ENCODE measurements at places on chromosomes 4 and X. TPM values are rescaled to one million over a fixed set of nuclear protein-coding genes. Genes with fewer than 3 reads are reported as not detected.

DNA sequence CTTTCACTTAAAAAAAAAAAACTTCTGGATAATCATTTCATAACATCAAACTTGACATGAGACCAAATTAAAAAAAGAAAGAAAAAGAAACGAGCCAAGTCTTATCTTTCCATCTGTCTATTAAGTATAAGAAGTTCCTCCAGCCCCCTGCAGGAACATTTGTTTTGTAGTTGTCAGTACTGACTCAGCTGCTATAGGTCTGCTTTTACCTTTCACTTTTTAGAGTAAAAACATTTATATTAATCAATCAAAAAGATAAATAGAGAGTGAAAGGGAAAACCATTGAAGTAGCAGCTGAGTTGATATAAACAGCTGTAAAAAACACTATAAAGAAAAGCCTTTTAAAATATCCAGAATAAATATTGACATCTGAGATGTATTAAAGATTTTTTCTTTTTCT is 46.1 kb downstream of the CCDC158 start:
- no peak for DNase-seq

GRCh38 chr4:134018846-134019245 is 182.7 kb downstream of the PABPC4L start:
- no peak for DNase-seq

Gene DIPK2B
- total RNA-seq: 0.17 TPM

DNA sequence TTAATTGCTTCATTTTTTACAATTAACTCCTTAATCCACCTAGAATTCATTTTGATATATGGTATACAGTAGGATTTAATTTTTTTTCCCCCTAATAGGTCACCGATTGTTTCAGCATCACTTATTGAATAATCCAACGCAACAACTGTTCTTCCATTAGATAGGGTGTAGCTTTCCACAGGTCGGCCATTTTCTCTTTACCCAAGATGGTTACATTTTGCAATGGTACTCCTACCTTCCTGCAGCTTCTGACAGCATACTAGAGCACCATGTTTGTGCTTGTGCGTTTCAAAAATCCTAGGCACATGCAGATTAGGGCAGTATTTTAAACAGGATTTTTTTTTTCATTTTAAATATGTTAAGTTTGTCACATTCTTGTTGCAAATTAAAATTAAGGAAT is 2.3 kb downstream of the LINC00632 start:
- DNase-seq: no peak

DNA sequence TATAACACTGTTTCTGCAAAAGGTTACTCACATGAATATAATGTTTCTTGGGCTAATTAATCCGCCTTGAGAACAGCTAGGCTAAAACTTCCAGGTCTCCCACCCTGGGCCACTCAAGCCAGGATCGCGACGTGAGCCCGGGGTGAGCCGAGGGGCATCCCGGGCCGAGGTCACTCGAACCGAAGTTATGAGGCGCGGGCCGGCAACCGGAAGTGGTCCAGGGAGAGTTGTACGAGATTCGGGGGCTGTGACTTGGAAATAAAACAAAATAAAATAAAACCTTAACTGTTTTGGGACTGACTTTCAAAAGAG is 317 bp downstream of the CMC4 start:
- DNase-seq: no peak

DNA sequence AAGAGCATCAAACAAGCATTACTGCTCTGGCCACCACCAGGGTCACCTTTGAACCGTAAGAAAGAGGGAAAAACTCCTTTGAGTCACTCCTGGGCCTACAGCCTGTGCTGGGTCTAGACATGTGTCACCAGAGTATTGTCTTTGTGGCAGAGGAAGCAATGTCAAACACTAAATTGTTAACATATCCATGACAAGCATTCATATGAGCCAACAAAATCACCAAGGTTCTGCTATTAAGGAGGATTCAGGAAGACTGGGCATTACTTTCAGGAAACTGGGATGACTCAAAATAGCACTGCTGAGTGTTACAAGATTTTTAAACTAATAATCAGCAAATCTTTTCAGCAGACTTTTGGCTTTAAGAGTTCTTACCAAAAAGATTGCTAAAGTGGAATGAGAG is 28.1 kb downstream of the LGI2 start:
- no peak for DNase-seq

DNA sequence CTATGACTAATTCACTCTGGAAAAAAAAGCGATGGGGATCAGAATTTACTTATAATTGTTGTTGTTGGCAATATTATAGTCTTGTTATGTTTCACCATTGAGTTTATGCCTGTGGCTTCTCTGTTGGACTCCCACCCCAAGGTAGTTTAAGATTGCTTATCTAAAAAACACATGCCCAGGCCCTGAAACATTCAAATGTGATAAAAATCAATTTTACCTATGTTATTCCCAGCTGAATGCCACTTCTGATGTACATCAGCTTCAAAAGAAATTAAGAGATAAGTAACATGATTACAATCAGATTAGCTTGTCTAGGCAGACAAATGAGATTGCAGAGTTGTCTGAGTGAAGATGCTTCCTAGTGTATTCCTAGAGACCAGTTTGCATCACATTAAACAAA is 484.7 kb downstream of the PCDH7 start:
- no peak for DNase-seq

DNA sequence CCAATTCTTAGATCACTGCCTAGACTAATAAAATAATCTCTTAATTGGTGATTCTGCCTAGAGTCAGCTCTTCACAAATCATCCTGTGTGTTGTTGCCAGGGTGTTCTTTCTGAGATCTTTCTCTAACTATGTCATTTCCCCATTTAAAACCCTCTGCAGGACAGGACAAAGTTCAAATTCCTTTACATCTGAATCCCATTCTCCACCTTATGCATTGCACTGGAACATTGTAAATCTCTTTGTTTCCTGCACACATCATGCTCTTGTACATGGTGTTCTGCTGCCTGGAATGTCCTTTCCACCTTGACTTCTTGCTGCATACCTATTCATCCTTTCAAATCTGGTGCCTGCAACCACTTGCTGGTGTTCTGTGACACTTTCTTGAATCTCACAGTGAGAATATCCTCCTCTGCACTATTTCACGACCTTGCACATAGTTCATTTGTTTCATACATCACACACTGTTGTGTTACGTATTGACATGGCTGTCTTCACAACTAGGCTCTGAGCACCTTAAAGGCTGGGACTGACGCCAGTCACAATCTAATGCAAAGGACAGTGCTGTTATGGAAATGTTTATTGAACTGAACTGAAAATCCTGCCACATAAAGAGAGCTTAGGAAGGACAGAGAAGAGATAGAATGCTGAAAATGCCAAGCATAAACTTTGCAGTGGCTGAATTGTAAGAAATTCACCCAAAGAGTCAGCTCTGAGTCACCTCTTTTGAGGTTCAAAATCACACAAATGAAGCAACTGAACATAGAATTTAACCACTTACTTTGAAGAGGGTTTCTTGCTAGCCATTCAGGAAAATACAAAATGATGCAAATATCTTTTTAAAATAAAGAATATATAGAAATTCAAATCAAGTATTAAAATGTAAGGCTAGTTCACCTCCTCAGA is 26.4 kb upstream of the SMIM14 start:
- peak; percentile 66 for DNase-seq

GRCh38 chrX:83829874-83830273 is 31.1 kb upstream of the CYLC1 start:
- DNase-seq: no peak

Gene CSAG1
- total RNA-seq: not detected

Gene ZCCHC4
- 13.6 TPM for total RNA-seq

DNA sequence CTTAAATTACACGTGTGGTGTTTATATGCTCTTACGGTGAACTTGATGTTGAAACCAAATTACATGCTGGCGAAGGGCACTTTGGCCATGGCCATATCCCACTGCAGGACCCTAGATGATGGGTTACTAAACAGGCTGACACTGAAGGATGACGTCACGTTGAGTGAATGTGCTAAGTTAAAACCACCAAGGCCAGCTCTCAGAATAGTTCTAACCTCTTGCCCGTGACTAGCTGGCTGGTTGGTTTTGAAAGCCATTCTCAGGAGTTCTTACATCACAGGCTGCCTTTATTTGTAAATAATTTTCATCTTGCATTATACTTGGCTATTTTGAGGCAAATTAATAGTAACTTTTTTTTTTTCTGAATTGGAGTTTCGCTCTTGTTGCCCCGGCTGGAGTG is 41.3 kb upstream of the PHEX start:
- no peak for DNase-seq

All from renal cortical epithelial cell (primary cell).